MCF 10A (cell line): ENCODE measurements at places on chromosomes 16 and 17. TPM values are rescaled to one million over a fixed set of nuclear protein-coding genes. Genes with fewer than 3 reads are reported as not detected.

Gene CCDC200
- not detected in 2 replicates for total RNA-seq

Gene SOX8
- total RNA-seq = not detected in 2 replicates

DNA sequence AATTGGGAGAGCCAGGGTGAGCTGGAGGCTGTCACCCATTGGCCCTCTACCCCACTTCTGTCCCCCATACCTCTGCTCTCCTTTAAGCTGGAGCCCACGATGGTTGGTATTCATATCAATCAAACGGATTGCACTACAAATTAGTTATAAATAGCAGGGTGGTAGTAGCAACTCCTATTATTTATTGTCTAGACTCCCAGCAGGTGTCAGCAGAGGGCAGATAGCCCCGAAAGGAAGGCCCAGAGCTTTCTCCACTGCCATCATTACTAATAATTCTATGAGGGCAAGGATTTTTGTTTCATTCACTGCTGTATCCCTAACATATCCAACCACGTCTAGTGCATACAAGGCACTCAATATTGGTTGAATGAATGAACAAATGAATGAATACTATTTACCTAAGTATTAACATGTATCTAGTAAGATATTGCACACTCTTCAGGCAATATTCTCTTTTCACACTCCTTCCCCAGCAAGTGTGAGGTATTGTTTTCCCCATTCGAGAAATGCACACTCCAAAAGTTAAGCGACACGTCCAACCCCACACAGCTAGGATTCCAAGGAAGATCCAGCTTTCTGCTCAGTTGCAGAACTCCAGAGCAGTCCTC is 6.3 kb downstream of the C17orf50 start:
- H3K36me3 ChIP-seq = peaks cover 12% of the 10 kb centered on the region
- peaks cover 13% of the 10 kb centered on the region for H3K4me1 ChIP-seq
- DNase-seq = peak; percentile 69
- H3K27ac ChIP-seq = no peak overlapping the region

- H3K27me3 ChIP-seq = no peaks in the 10 kb centered on the region
- H3K4me1 ChIP-seq = peaks cover 8% of the 10 kb centered on the region
- no peak overlapping the region for H3K27ac ChIP-seq
- DNase-seq = no peak
Measured at GRCh38 chr17:78301821-78302213, 58.1 kb downstream of the SOCS3 start.

- no peak for DNase-seq
- H3K27ac ChIP-seq = no peak overlapping the region
- no peak overlapping the region for H3K4me3 ChIP-seq
- peaks cover 7% of the 10 kb centered on the region for H3K4me1 ChIP-seq
- H3K36me3 ChIP-seq = no peaks in the 10 kb centered on the region
Measured at GRCh38 chr17:79907217-79907715, 68.0 kb upstream of the CBX4 start.

- H3K4me1 ChIP-seq = peaks cover 14% of the 10 kb centered on the region
- peak overlapping the region; percentile 60 for H3K4me3 ChIP-seq
- H3K27ac ChIP-seq = no peak overlapping the region
- H3K36me3 ChIP-seq = no peaks in the 10 kb centered on the region
Measured at GRCh38 chr17:8410883-8411238, 13.2 kb upstream of the RNF222 start.

DNA sequence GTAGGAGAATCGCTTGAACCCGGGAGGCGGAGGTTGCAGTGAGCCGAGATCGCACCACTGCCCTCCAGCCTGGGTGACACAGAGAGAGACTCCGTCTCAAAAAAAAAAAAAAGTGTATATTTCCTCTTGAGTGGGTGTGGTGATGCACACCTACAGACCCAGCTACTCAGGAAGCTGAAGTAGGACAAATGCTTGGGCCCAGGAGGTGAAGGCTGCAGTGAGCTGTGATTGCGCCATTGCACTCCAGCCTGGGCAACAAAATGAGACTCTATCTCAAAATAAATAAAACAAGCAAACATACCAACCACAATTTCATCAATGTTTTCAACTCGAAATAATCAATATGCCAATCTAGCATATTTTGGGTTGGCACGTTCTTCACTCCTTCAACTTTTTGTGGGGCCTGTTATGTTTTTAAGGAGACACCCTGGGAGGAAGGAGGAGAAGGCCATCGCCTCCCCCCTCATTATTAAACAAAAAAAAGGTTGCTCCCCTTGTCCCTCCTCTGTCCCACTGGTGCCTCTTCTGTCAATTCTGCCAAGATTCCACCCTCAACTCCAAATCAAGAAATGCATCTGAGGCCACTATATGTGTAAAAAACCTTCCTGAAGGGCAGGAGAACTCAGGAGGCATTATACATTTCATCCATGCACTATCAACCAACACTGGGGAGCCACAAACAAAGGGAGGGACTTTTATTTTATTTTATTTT is 52.4 kb upstream of the ATF7IP2 start:
- no peaks in the 10 kb centered on the region for H3K27me3 ChIP-seq
- H3K36me3 ChIP-seq = peaks cover 6% of the 10 kb centered on the region
- no peak for DNase-seq
- no peak overlapping the region for H3K27ac ChIP-seq

- DNase-seq = no peak
- no peak overlapping the region for H3K4me3 ChIP-seq
- H3K36me3 ChIP-seq = no peaks in the 10 kb centered on the region
- peaks cover 36% of the 10 kb centered on the region for H3K4me1 ChIP-seq
Measured at GRCh38 chr16:88308441-88309173, 74.2 kb upstream of the ZNF469 start.
